Stimulated activated CD8-positive, alpha-beta memory T cell treated with anti-CD3 and anti-CD28 coated beads, Interleukin-4, amount 100 ng/mL, for 4 hours (primary cell): ENCODE measurements at places on chromosomes 11 and 22.

DNA sequence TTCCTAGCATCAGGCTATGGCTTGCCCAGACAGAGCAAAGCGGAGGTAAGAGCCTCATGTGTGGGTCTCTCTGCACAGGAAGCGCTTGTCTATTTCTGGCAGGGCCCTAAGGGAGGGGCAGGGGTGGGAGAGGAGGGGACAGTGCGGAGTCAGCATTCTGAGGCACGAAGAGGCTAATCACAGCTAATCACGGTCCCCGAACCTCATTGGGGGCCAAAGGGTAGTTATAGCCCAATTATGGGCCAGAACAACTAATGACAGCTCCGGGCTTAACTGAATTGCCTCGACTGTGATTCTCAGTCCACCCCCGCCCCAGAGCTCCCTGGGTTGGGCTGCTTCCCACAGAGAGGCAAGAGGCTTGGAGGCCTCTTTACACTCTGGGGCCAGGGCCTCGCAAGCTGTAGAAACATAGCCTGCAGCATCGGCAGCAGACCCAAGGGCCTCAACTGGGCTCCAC, 72.7 kb upstream of the PRDM11 start:
- no peak for DNase-seq

DNA sequence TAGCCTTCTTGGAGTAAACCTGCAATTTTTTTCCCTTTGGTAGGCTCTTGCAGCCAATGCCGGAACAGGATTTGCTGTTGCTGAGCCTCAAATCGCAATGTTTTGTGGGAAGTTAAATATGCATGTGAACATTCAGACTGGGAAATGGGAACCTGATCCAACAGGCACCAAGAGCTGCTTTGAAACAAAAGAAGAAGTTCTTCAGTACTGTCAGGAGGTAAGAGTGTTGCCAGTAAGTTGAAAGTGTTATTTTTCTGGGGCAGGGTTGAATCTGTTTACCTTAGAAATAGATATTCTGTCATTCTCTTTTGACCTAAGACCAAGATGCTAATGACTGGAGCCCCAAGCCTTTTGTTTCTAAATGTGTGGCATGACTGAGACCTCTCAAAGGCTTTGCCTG, 39.7 kb downstream of the APLP2 start:
- no peak for DNase-seq

GRCh38 chr11:102495161-102496042, 35.1 kb downstream of the MMP7 start:
- peak; percentile 11 for DNase-seq

GRCh38 chr11:9839550-9839949, 175.7 kb downstream of the SWAP70 start:
- DNase-seq, result no peak

GRCh38 chr22:43948836-43949406, 6.3 kb upstream of the SAMM50 start:
- DNase-seq, result no peak

DNA sequence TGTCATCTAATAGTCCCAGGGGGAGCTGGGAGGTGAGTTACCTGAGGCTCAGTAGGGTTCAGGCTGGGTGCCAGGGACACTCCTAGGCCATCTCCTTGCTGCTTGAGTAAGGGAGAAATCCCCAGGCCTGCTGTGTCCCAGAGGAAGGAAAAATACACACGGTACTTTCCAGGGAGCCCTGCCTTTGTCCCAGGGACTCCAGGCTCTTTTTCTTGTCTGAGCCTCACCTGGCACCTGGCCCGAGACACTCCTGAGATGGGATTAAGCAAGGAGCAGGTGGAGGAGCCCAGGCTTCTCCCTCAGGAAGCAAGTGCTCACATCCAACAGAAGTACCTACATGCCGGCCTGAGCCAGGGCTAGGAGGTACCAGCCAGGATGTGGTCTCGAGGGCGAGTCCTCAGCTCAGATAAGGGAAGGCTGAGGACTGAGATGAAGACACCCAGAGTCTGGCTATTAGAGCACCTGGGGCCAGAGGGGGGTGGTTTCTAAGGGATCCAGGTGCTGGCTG, 899 bp upstream of the KLHDC7B start:
- DNase-seq, result no peak

- no peak for DNase-seq
Measured at GRCh38 chr22:48448821-48449220, 1378.9 kb downstream of the BRD1 start.

- DNase-seq, result no peak
Measured at GRCh38 chr11:14641801-14642200, 1.8 kb upstream of the PDE3B start.

DNA sequence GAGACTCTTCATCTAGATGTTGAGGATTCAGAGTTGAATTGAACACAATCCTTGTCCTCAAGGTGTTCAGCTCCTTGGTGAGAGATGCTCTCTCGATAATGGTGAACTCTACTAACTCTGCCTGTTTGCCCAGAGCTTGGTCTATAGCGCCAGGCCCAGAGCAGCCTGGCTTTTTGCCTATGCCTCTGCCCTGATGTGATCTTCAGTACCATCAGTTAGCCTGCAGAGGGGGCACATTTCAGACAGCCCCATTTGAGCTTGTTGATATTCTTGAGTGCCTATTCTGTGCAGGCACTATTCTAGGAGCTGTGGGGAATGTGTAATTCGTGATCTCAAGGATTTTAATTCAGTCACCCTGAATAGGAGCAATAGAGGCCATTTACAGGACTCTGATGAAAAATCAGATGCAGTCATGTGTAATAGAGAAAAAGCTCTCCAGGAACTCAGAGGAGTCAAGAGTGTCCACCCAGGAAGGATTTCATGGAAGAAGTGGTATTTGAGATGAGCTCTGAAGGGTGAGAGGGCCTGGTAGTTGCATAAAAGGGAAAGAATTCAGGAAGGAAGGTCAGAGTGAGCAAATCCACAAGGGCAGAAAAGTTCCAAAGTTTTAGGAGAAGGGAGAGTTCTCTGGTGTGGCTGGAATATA, 19.3 kb downstream of the GTPBP1 start:
- DNase-seq, result no peak

DNA sequence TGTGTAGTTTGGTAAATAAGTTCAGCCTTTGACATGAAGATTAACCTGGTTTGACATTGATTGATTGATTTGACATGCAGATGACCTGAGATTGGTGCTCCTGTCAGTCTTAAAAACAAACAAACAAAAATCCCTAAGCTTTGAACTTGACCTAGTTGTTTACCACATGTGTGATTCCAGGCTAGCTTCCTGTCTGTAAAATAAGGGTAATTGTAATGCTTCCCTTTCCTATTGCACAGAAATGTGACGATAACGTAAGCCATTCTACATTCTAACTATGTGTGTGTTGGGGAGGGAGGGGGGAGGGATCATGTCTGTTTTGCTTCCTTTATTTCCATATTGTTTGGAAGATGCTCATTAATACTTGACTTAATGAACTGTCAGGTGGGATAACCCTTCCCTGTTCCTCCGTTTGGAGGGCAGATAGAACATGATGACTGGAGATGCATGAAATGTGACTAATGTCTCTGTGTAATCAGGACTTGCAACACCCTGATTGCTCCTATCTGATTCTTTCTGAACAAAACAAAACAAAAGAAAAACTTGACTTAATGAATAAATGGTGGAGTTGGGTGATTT, 106.1 kb upstream of the CLMP start:
- DNase-seq, result no peak

DNA sequence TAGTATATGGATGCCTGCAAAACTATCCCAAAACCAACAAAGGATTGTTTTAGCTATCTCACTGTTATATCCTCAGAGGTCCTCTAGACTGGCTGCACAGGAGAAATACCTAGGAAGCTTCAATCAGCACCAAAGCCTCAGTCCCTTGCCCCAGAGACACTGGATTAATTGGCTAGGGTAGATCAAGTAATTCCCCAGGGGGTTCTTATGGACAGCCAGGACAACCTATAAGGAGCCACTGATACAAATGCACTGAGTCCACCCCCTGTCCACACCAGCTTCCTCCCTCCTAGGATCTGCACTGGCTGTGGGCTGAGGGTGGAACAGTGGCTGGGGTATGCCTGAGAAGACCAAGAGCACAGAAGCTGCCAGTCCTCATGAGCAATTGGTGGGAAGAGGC, 16.3 kb downstream of the ADORA2A start:
- DNase-seq, result no peak

DNA sequence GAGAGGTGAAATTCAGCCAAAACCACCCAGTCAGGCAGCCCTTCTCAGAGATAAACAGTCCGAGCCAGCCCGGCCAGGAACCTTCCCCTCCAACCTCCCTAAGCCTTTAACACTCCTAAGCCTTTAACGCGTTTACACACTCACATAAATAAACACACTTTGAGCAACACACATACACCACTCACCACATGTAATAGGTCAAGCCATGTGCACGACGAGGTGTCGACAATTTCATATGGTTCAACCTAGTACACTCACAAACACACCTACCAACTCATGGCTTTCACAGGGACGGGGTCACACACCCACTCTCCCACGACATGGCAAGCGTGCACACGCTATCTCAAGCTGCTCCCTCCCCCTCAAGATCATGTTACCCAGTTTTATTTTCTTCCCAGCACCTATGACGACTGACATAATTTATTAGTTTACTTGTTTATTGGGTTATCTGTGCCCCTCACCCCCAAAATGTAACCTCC, 15.5 kb downstream of the SLC43A1 start:
- DNase-seq, result no peak

- no peak for DNase-seq
Measured at GRCh38 chr11:111236383-111236782, 9.1 kb upstream of the POU2AF2 start.

DNA sequence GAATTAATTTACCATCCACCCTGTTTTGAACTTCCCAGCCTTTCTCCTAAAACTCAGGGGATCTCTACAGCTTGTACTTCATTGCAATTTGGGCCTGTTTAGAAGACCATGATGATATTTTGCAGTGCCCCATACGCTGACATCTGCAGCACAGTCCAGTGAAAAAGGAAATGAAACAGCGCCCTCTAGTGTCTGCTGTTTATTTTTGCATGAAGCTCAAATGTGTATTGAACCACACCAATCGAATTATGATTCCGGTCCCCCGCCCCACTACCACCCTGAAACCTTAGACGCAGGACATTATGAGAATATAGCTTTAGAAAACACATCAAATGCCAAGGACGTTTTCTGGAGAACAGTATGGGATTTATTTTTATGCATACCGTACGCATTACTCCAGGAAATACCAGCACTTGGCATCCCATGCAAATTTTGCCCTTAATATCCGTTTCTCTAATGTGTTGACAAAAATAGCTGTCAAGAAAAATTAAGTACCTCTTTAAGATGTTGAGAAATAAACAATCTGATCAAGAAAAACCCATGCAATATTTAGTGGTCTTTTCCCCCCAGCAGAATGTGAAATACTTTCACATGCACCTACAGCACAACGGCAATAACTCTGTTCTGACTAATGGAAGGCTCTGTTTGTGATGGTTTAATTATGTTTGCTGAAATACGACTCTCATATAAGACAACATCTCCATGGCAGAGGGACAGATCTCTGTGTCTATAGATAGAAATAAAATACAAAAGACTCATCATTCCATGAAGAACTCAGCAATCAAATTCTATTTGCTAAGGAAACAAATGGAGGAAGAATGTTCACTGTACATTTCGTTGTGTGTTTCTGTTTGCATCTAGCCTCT, 93.9 kb downstream of the TECTA start:
- DNase-seq, result peak; percentile 17

DNA sequence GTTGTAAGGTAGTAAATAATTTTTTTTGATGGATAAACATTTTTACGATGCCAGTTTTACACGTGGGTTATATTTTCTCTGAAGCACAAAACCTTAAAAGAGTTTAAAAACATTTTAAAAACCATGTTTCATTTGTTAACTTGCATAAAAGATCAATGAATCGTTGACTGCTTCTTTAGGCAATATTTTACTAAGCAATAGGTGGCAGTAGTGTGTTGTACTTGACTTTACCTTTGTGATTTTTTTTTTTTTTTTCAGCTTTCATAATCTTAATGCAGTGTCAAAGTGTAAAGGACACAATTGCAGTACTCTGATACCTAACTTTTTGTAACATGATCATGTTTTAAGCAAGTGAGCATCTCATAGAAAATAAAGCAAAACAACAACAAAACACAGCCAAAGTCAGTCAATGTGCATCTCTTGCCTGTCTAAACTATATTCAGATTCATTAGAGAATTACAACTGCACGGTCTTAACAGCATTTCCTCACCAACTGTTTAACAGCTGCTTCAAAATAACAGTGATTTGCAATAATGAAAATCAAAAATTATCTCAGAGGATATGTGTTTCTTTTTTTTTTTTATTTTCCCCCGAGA, 27.7 kb downstream of the DNAJC24 start:
- DNase-seq, result no peak

GRCh38 chr11:73411031-73411430, 34.8 kb downstream of the RELT start:
- no peak for DNase-seq
